ENCODE measurements at places on chromosomes 5 and 9. TPM values are rescaled to one million over a fixed set of nuclear protein-coding genes. Genes with fewer than 3 reads are reported as not detected.

PELO gene
- 11.8 TPM for total RNA-seq

CBY3 gene
- not detected for total RNA-seq

STOML2 gene
- 70.8 TPM for total RNA-seq

FNBP1 gene
- 37.4 TPM for total RNA-seq

CENPK gene
- total RNA-seq: 1.0 TPM

PKD2L2 gene
- not detected for total RNA-seq

CSF2 gene
- not detected for total RNA-seq

WNK2 gene
- total RNA-seq: 2.1 TPM

LEAP2 gene
- 1.3 TPM for total RNA-seq

CAMK2A gene
- 1.2 TPM for total RNA-seq

PSMB7 gene
- 92.7 TPM for total RNA-seq

DNA sequence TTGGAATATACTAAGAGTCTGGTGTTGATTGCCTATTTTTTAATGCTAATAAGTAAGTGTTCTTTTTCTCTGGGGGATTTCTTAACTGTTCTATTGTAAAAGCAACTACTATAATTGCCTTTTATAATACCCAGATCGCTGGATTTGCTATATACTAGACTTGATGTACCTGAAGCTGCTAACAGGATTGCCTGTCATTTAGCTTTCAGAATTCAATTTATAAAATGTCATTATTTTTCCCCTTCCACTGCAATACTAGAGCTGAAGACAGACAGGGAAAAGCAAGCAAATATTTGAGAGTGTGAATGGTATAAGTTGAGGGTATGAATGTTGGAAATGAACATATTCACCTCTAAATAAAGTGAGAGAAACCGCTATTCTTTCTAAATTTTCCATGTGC, 115.5 kb downstream of the SH3GL2 start:
- no peak for DNase-seq

- DNase-seq: no peak
Observed at GRCh38 chr5:147248561-147248960, 13.7 kb downstream of the STK32A start.

DNA sequence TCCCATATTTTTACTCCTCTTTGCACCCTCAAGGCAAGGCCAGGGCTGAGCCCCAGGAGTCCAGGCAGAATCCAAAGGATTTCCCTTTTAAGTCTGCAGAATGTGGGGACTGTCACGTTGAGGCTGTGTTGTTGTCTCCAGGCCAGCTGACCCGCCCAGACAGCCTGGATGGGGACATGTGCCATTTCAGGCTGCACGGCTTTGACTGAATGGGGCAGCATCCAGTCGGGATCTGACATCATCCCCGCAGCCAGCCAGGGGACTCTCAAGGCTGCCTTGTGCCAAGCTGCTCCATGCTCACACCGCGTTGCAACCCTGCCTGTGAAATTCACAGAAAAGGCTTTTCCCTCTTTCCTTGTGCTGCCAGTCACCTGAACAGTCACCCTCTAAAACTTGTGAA, 2.2 kb upstream of the ZNF366 start:
- no peak for DNase-seq

GRCh38 chr9:135586601-135587109, 25.1 kb downstream of the PAEP start:
- DNase-seq: no peak

GRCh38 chr5:160175438-160176218, 53.7 kb upstream of the FABP6 start:
- DNase-seq: peak; percentile 75

- DNase-seq: no peak
Observed at GRCh38 chr5:154466671-154467070, 11.4 kb downstream of the HAND1 start.

DNA sequence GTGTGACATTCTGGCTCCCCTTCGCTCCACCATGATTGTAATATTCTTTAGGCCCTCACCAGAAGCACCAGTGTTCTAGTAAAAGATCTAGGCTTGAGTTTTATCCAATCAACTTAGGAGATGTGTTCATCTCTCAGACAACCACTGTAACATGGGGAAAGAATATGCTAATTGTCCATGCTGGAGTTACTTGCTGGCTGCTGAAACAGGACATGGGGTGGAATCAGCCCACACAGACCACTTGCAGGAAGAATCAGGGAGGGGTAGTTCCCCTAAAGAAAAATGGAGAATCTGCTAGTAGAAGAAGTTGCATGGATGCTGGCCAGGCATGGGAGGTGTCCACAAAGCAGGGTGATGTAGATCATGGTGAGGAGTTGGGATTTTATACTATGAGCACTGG, 86.2 kb downstream of the FEM1C start:
- no peak for DNase-seq

DNA sequence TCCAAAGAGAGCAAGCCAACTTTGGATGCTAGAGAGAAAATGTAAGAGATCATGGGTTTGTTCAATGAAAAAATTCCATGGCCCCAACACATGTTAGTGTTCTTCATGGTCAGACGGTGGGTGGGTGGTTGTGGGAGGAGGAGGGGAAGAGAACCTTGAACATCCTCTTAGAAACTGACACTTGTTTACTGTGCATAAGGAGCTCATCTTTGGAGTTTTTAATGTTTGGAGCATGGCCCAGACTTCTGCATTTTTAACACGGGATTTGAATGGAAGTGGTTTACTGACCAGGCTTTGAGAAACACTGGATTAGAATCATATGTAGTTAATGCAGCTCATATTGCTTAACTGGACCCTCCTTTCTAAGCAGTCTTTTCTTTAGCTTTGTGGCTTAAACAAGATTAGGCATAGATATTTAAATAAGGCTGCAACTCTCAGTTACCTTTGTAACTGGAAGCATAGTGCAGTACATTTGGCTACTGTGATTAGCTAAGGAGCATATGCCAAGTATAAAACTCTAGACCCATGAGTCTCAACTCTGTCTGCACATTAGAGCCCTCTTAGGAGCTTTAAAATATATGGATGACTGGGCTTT, 60.1 kb downstream of the FOCAD start:
- DNase-seq: no peak

- no peak for DNase-seq
Observed at GRCh38 chr5:180790020-180790419, 12.6 kb downstream of the MGAT1 start.

GRCh38 chr5:73264631-73265030, 91.6 kb downstream of the TMEM174 start:
- no peak for DNase-seq

DNA sequence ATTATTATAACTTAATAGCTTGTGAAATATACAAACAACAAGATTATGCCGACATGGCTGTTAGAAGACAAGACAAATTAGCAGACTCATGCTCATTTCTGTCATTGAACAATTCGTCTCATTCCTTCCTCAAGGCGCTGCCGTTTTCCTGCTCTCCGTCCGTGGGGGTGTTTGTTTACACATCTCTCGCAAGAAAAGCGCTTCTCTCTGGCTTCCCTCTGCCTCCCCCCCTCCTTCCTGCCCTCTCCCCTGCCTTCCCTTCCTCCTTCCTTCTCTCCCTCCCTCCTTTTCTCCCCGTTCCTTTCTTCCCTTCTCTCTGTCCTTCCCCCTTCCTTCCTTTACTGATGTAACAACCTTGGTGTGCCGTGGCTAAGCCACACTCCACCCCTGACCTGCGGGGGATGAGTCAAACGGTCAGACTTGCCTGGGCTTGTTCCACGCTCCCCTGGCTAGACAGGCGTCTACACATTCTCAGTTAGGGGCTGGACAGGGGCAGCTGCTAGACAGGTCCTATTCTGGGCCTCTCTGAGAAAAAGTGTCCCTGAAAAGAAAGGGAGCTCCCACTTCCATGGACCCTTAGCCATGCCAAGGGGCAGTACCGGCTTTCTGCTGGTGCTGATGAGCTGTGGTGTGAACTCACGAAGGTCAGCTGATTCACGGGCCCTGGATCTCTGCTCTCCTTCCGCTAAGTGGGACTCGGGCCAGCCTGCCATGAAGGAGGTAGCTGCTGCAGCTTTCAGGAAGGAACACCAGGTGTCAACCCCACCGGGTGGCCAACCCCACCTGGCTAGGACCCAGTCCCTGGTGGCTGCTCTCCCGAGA, 32.0 kb upstream of the SPTLC1 start:
- peak; percentile 79 for DNase-seq

GRCh38 chr5:76371960-76372322, 31.1 kb upstream of the IQGAP2 start:
- DNase-seq: no peak

DNA sequence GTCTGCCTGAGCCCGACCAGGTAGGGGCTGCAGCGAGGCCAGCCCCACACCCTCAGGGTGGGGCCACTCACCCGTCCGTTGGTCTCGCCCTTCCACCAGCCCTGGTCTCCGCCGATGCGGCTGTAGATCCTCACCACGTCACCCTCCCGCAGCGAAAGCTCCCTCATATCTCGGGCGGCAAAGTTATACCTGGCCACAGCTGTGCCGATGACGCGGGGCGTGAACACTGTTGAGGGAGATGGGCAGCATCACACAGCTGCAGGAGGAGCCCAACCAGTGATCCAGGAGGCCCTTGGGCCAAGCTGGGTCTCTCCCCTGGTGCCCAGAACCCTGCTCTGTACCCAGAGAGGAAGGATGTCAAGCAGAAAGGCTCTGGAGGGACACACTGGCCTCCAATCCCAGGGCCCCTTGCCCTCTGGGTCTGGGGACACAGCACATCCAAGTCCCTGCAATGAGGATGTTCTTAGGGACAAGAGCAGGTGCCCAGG, 30.3 kb upstream of the SARDH start:
- DNase-seq: peak; percentile 13

- DNase-seq: no peak
Observed at GRCh38 chr9:37617161-37617560, 24.8 kb upstream of the TOMM5 start.

GRCh38 chr9:71721855-71722254, 46.5 kb downstream of the CEMIP2 start:
- DNase-seq: no peak

DNA sequence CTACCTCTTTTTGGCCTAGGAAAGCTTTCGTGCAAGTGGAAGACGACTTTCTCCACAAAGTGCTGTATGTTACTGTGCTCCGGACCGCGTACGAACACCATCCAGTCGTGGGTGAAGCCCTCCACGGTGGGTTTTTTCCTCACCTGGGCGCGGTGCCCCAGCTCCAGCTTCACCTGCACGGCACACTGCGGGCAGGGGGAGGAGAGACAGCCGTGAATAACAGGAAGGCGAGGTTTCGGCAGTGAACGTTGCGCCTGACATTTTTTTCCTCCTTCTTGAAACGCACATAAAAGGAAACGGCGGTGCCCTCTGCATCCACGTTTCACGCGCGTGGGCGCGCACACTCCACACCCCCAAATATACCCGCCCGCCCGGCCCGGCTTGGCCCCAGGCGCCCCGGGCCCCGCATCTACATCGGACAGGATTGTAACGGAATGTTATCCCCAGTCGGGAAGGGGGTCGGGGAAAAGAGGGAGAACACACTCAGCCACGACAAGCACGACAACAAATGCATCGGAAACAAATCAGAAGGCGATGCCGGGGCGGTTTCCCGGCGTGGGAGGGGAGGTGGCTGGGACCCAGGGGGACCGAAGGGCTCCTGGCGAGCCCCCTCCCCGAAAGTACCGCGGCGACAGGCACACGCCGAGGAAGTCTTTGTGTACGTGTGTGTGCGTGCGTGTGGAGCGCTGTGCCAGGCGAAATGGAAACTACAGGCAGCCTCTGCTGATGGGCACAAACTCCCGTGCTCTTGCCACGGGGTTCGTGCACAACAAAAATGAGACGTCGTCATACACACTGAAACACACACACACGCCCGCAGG, 1.4 kb downstream of the MLLT3 start:
- DNase-seq: peak; percentile 60

- no peak for DNase-seq
Observed at GRCh38 chr9:801399-802071, 40.0 kb upstream of the DMRT1 start.

DNA sequence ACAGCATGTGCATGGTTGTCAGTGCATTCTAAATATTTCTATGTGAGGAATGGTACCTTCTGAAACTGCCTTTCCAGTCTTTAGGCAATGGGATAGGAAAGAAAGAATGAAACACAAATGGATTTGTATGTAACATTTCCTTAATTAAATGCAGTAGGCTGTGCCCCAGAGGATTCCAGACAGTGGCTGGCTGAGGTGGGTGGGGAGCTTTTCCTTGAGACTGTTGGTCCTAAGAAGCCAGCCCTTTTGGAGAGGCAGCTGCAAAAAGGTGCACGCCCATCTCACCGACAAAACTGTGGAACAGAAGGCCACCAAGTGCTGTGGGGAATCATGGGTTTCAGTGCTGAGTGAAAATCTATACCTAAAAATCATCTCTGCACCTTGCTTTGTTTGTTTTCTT, 6.8 kb upstream of the CKMT2 start:
- no peak for DNase-seq

DNA sequence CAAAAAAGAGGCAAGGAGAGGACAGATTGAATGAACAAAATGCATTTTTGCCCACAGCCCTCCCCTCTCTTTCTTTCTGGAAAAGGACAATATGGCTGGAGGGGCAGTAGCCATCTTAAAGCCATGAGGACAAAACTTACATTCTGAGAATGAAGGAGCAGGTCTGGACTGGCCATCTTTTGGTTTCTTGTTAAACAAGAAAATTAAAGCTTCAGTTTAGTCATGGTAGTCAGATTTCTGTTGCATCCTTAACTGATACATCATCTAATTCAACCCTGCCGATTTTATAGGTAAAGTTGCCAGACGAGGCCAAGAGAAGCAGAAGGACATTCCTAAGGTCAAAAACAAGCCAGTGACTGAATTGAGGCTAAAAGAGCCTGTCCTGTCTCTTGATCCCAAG, 31.5 kb upstream of the INSYN2B start:
- no peak for DNase-seq

- DNase-seq: no peak
Observed at GRCh38 chr5:158922263-158922592, 177.5 kb downstream of the EBF1 start.

DNA sequence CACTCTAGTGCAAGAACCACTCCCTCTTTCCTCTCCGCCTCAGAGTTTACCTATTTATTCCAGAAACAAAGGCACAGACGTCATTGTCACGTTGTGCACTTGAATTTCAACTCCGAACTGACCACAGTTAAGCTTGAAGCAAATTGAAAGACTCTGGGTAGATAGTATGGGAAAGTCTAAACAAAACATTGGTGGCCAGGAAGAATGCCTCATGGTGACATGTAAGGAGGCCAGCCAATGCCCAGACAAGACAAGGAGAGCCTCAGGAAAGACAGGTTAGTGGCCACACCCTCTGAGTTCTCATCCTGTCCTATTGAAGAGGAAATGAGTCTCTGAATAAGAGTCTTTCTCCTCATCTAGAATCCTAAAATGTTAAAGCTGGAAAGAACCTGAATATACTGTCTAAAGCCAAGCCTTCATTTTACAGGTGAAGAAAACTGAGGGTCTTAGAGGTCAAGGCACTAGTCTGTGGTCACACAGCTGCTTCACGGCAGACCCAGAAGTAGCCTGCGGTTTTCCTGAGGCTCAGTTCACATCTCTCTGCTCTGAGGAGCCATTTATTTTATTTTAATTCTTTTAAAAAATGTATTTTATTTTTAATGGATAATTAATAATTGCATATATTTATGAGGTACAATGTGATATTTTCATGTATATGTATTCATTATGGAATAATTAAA, 30.2 kb downstream of the ZFAND5 start:
- no peak for DNase-seq

- DNase-seq: no peak
Observed at GRCh38 chr5:54080831-54081230, 229.5 kb downstream of the ARL15 start.

GRCh38 chr5:174307656-174308271, 262.3 kb downstream of the NSG2 start:
- DNase-seq: no peak

- no peak for DNase-seq
Observed at GRCh38 chr5:22669345-22669744, 183.8 kb downstream of the CDH12 start.

GRCh38 chr5:140365941-140366340, 5.9 kb downstream of the SLC4A9 start:
- DNase-seq: no peak

Measured in ovary (tissue), 10 donors.